Pericardium fibroblast (primary cell): ENCODE measurements at places on chromosomes 13 and 19. TPM values are rescaled to one million over a fixed set of nuclear protein-coding genes. Genes with fewer than 3 reads are reported as not detected.

OR7A5 gene
- total RNA-seq: not detected in 2 replicates

CXCL17 gene
- total RNA-seq: not detected in 2 replicates

DCLK1 gene
- total RNA-seq: 2.2 and 44.3 TPM in 2 replicates

AMER2 gene
- total RNA-seq: not detected in 2 replicates

PROSER3 gene
- total RNA-seq: 5.8 and 7.5 TPM in 2 replicates

PBX4 gene
- total RNA-seq: 1.5 TPM in 1 of 2 replicates, not detected in the other

SPACA4 gene
- not detected in 2 replicates for total RNA-seq

ADAT3 gene
- total RNA-seq: 3.2 and 5.4 TPM in 2 replicates

PSG1 gene
- total RNA-seq: not detected in 2 replicates

SIGLEC11 gene
- total RNA-seq: not detected in 2 replicates

GRIK5 gene
- total RNA-seq: 0.77 TPM in 1 of 2 replicates, not detected in the other

TPTE2 gene
- not detected in 2 replicates for total RNA-seq

S1PR5 gene
- total RNA-seq: 1.1 and 5.4 TPM in 2 replicates

FOXA3 gene
- not detected in 2 replicates for total RNA-seq

UPK1A gene
- total RNA-seq: not detected in 2 replicates

ARGLU1 gene
- 32.6 and 39.1 TPM in 2 replicates for total RNA-seq

ACER1 gene
- total RNA-seq: not detected in 2 replicates

ZNF627 gene
- total RNA-seq: 9.4 and 9.5 TPM in 2 replicates

CASP14 gene
- total RNA-seq: not detected in 2 replicates

LGALS4 gene
- 0.09 TPM in 1 of 2 replicates, not detected in the other for total RNA-seq

MATK gene
- total RNA-seq: not detected in 2 replicates

LGALS7B gene
- total RNA-seq: not detected in 2 replicates

TINCR gene
- total RNA-seq: not detected in 2 replicates

LILRA6 gene
- not detected in 2 replicates for total RNA-seq

ADAMTSL5 gene
- total RNA-seq: 8.8 and 14.8 TPM in 2 replicates

TBXA2R gene
- 0.47 and 1.4 TPM in 2 replicates for total RNA-seq

GAPDHS gene
- not detected in 2 replicates for total RNA-seq

C1QTNF9 gene
- total RNA-seq: not detected in 2 replicates

SYNGR4 gene
- total RNA-seq: not detected in 2 replicates

DAND5 gene
- total RNA-seq: not detected in 2 replicates
